Stimulated activated CD4-positive, alpha-beta T cell treated with anti-CD3 and anti-CD28 coated beads, Interleukin-1b, Interleukin-23, amount 100 ng/mL, for 4 hours (primary cell): ENCODE measurements at places on chromosomes 7 and 10.

- DNase-seq: no peak
Measured at GRCh38 chr7:3057066-3057420, 13.4 kb upstream of the CARD11 start.

DNA sequence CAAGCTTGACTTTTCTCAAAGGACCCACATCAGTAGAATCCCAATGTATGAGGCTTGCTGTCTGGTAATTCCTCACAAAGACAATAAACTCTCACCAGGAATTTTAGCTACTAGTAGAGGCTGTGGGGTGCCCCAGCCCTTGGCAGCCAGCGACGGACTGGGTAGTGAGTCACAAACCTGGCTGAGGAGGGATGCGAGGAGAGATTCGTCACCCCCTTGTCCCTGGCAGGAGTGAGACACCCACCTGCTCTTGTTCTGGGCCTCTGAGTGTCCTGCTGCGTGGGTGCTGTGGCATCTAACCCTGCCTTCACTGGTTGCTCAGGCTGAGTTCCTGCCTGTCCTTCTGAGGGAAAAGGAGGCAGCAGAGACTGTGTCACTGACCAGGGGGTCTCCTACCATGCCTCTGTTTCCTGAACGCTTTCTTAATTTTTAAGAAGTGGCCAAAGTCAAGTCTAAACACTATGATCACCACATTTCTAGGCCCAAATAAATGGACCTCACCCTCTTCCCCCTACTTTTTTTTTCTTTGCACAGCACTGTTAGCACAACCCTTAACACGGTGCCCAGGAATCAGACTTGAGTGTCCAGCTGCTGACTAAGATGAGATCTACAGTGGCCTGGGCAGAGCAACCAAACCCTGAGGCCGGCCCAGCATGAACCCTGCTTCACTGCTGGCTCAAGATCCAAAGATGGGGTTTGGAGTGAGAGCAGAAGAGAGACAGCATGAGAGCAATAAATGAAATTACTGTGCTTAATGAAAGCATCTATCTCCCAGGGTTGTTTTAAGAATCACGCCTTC, 146.4 kb downstream of the ANLN start:
- DNase-seq: no peak

DNA sequence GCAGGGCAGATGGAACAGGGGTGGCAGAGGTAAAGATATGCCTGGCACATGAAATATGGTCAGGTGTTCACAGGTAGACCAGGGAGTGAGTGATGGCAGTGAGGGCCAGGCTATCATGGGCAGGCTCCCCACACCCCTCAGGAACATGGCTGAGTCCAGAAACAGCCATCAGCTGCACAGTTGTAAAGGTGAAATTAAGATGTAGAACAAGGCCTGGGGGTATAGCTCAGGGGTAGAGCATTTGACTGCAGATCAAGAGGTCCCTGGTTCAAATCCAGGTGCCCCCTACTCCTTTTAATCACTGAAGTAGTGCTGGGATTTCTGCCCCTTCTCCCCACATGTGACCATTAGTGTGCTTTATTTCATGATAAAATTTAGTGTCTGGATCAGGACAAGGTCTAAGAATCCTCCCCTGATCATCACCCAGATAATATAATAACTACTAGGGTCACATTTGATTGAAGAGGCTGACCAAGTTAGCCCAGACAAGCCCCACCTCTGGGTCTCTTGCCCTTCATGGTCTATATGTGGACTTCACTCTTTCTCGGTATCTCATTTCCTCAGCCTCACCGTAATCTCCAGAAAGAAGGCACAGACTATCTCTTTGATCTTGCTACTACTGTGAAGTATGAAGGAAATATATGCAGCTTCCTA, 69.0 kb downstream of the ZNF783 start:
- no peak for DNase-seq

- DNase-seq: no peak
Measured at GRCh38 chr10:114283091-114283490, 44.0 kb downstream of the VWA2 start.
